ENCODE measurements at places on chromosomes 16 and 17.

DNA sequence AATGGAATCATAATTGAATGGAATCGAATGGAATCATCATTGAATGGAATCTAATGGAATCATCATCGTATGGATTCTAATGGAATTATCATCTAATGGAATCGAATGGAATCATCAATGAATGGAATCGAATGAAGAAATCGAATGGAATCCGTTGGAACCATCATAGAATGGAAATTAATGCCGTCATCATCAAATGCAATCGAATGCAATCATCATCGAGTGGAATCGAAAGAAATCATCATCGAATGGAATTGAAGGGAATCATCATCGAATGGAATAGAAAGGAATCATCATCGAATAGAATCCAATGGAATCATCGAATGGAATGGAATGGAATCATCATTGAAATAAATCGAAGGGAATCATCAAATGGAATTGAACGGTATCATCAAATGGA is 217.2 kb downstream of the SHCBP1 start:
- no peak for DNase-seq

- DNase-seq = no peak
These were observed 586 bp downstream of the CD7 start for GRCh38 chr17:82316651-82317393.

- no peak for DNase-seq
These were observed 11.5 kb downstream of the SLC46A1 start for GRCh38 chr17:28394337-28395116.

- no peak for DNase-seq
These were observed 22.9 kb downstream of the DHRS7C start for GRCh38 chr17:9768381-9768934.

DNA sequence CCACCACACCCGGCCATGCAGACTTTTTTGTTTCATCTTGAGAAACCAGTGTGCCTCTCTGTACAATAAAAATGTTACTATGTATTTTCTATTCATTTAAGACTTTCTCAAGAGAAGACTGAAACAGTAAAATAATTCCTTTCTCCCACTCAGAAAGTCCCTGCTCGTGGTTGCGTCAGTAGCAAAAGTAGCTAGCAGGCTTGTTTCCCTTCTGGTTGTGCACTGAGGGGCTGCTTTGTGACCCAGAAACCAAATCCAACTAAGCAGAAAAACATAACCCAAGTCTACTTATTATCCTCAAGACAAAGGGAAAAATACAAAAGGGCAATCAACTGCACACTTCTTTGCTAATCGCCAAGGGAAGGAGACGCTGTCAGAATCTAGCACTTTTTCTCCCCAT is 3.4 kb upstream of the PNPO start:
- DNase-seq = no peak

DNA sequence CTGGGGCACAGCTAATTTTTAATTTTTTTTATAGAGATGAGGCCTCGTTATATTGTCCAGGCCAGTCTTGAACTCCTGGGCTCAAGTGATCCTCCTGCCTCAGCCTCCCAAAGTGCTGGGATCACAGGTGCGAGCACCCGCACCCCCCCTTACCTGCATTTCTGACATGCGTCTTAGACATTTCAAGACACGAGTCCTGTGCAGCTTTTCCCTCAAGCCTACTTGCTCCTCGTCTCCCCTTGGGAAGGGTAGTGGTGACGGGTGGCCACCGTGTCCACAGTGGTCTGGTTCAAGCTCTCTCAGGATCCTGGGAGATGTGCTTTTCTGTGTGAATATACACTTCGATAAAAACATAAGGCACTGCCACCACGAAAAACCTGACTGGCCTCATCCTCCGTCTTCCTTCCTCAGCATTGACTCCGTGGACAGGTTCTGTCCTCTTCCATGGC is 9.6 kb downstream of the CANT1 start:
- DNase-seq = no peak

- DNase-seq = no peak
These were observed 26.5 kb upstream of the AATK start for GRCh38 chr17:81192386-81193050.

DNA sequence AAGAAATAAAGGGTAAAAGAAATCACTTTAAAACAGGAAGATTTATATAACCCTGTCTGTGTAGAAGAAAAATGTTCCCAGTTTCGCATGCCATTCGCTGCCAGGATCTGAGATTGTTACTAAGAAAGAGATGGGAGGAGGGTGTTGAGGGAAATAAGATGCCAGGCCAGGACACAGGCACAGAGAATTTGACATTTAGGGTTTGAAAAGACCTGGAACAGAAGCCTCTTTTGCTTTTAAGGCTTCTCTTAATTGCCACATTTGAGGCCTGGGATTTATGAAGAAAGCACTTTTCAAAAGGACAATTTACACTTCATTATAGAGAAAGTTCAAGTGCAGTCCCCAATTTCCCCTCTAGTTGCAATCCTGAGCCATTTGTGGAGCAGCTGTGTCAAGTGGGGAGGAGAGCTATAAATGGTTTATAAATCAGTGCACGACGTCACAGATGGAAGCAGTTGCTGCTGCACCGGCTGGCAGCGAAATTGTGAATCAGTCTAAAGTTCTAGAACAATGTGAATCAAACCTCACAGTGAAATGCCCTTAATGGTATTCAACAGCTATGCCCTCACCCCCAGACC is 26.5 kb upstream of the C16orf87 start:
- DNase-seq = peak; percentile 62

DNA sequence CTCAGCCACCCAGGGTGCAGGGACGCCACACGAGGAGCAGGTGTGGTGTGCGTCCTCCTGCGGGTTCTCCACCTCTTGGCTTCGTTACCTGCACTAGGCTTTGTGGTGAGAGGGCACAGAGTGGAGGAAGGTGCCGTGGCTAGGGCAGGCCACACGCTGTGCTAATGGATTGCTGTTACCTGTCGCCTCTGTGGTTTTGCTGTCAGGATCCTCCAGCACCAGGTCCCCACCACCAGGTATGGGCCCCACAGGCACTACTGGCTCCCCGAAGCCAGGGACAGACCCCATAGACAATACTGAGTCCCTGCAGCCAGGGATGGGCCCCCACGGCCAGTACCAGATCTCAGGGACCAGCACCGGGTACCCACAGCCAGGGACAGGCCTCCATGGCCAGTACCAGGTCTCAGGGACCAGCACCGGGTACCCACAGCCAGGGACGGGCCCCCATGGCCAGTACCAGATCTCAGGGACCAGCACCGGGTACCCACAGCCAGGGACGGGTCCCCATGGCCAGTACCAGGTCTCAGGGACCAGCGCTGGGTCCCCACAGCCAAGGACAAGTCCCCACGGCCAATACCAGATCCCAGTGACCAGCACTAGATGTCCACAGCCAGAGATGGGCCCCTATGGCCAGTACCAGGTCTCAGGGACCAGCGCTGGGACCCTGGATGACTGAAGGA is 315.6 kb downstream of the SEC14L1 start:
- no peak for DNase-seq

DNA sequence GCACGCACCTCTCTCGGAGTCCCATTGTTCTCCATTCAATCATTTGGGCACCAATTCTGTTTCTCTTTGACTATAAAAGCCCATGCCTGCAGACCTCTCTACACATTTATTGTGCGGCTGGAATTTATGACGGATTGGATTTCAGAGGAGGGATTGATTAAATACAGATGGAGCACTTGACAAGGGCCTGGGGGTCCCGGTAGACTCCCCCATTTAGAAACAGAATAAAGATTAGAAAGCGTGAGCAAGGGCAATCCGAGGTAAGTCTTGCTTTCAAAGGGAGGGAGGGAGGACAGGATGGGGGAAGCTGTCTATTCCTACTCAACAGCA is 15.1 kb upstream of the PITPNM3 start:
- DNase-seq = no peak

DNA sequence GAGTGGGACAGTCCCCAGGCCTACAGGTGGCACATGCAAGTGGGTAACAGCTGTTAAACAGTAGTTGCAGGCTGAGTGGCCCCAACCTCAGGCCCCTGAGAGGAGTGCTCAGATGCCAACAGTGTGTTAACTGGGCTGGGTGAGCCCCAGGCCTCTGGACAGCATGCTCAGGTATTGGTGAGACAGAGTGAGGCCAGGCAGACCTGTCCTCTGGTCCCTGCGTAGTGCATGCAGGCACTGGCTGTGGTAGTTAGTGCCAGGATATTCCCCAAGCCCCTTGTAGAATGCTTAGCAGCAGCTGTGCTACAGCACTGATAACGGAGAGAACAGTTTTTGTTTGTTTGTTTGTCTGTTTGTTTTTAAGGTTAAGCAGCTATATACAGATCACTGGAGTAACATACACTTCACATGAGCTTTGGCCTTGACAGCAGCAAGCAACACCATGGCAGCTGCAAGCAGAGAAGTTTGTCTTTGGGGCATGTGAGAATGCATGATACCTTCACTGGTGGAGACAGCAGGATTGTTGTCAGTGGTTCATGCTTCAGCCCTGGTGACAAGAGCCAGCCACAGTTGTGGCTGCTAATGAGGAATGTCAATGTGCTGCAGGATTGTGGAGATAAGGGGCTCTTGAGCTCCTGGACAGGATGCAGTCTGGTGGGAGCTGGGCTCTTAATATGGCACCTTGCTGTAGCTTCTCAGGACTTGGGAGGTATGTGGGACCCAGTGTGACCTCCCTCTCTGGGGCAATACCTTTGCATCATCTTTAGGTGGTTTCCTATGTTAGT is 614.4 kb downstream of the CDH11 start:
- no peak for DNase-seq

DNA sequence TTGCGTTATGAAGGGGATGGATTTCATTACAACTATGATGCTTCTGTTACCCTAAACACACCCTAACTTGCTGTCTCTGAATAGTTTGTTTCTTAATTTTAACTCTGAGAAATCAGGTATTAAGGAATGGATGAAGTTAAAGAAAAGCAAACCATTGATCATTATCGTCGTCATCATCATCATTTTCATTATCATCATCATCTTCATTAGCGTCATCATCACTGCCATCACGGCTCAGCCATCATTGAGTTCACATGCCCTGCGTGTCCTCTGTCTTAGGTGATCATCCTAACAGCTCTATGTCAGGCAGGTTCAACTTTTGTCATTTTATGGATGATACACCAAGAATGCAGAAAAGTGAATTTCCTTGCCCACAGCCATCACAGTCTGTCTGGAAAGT is 477.5 kb upstream of the EEF2KMT start:
- no peak for DNase-seq

- no peak for DNase-seq
These were observed 1860.3 kb downstream of the TP53TG3F start for GRCh38 chr16:35319536-35320192.

GRCh38 chr17:35376245-35376644 is 2.8 kb upstream of the SLFN11 start:
- no peak for DNase-seq

DNA sequence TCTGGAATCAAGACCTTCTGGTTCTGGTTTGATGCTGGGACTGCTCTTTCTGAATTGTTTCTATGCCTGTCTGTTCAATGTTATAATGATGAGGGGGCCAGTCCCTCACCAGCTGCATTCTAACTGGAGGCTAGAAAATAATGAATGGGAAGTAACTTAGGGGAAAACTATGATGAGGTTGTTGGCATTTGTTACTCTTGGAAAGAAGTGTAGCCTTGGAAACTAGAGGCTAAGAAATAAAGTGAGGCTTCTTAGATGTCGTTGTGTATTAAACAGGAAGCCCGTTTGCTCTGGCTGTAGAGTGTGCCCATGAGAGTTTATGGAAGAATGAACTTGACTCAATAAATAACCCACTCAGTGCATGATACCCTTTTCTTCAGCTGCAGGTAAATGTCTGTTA is 140.8 kb downstream of the PRKCA start:
- no peak for DNase-seq

- DNase-seq = no peak
These were observed 39.5 kb downstream of the RCVRN start for GRCh38 chr17:9865586-9865985.

GRCh38 chr16:27700304-27700995 is 150.5 kb downstream of the KATNIP start:
- DNase-seq = no peak

GRCh38 chr16:70578035-70578434 is 54.4 kb downstream of the SF3B3 start:
- DNase-seq = no peak

DNA sequence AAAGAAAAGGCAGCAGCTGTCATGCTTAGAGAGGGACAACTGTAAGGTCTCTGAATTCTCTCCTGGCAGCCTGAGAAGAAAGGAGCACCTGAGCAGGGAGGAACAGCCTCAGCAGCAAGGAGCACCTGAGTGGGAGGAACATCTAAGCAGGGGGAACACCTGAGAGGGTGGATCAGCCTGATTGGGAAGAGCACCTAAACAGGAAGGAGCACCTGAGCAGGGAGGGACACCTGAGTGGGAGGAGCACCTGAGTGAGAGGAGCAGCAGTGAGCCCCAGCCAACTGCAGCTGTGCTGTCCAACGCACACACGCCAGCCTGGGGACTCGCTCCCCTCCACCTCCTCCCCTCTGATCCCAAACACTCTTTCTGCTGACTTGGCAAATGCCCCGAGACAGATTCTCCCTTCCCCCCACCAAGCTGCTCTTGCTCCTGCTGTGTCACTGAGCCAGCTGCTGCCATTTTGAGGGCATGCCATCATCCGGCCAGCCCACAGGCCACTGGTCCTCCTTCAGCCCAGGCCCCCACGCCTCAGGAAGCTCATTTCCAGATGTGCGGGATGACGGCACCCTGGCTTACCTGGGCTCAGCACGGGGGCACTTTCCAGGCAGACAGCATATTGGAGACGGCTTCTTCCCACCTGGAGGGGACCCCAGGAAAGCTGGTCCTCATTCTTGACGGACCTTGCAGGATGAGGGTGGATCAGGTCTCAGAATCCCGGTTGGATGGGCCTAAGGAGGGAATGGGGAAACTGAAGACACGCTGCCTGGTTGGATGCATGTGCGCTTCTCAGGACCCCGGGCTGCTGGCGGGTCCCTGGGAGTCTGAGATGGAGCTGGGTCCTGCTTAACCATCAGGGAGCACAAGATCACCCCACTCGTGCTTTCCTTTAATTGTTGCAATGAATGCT is 57.7 kb upstream of the RBFOX3 start:
- DNase-seq = no peak

Measured in HAP-1 (cell line).